Bronchus fibroblast of lung (primary cell): ENCODE measurements at places on chromosomes 1 and 21. TPM values are rescaled to one million over a fixed set of nuclear protein-coding genes. Genes with fewer than 3 reads are reported as not detected.

Gene SELP
- total RNA-seq, result not detected in 2 replicates

Gene SLC35D1
- 8.6 and 10.3 TPM in 2 replicates for total RNA-seq

Gene PPM1J
- total RNA-seq, result 1.5 and 2.5 TPM in 2 replicates

Gene TP73
- not detected in 2 replicates for total RNA-seq

Gene CHTOP
- total RNA-seq, result 40.5 and 43.7 TPM in 2 replicates

Gene KPRP
- not detected in 2 replicates for total RNA-seq

Gene TDRD5
- total RNA-seq, result not detected in 2 replicates

Gene AIDA
- total RNA-seq, result 38.7 and 41.2 TPM in 2 replicates

Gene CD48
- total RNA-seq, result not detected in 2 replicates

Gene KLHDC7A
- not detected in 2 replicates for total RNA-seq

Gene PRAMEF33
- not detected in 2 replicates for total RNA-seq

Gene RWDD3
- total RNA-seq, result 6.8 and 9.9 TPM in 2 replicates

Gene DNM3
- total RNA-seq, result 0.67 and 1.2 TPM in 2 replicates

Gene BRDT
- not detected in 2 replicates for total RNA-seq

Gene TTC22
- not detected in 2 replicates for total RNA-seq

Gene TBX19
- total RNA-seq, result 0.34 and 0.59 TPM in 2 replicates

Gene KCNA3
- 0.17 and 0.45 TPM in 2 replicates for total RNA-seq

Gene TFF3
- not detected in 2 replicates for total RNA-seq

Gene PTGFR
- total RNA-seq, result 7.0 and 9.6 TPM in 2 replicates

Gene EPHB2
- total RNA-seq, result 12.4 and 14.1 TPM in 2 replicates

Gene REN
- 0.15 and 0.67 TPM in 2 replicates for total RNA-seq

Gene U2AF1
- total RNA-seq, result 19.2 and 19.3 TPM in 2 replicates

Gene C1orf167
- total RNA-seq, result 0.45 TPM in 1 of 2 replicates, not detected in the other

Gene RAD54L
- total RNA-seq, result 11.6 and 13.4 TPM in 2 replicates

Gene PGBD5
- under 0.01 TPM in 2 replicates for total RNA-seq

Gene CRYAA
- total RNA-seq, result not detected in 2 replicates

Gene KRTAP21-2
- total RNA-seq, result not detected in 2 replicates

Gene TMEM240
- 3.0 and 4.0 TPM in 2 replicates for total RNA-seq

Gene POGK
- 14.0 and 17.3 TPM in 2 replicates for total RNA-seq

Gene DPYD
- 13.2 and 15.6 TPM in 2 replicates for total RNA-seq

Gene OLIG2
- total RNA-seq, result not detected in 2 replicates

Gene ESPN
- under 0.01 TPM in 1 of 2 replicates, not detected in the other for total RNA-seq

Gene LCE2B
- total RNA-seq, result not detected in 2 replicates

Gene PFDN2
- 69.8 and 92.9 TPM in 2 replicates for total RNA-seq

Gene GATAD2B
- 2.4 and 2.7 TPM in 2 replicates for total RNA-seq

Gene S100A7
- total RNA-seq, result not detected in 2 replicates

Gene TRPM2
- not detected in 2 replicates for total RNA-seq

Gene TAF12
- 29.7 and 32.6 TPM in 2 replicates for total RNA-seq

Gene KMO
- not detected in 2 replicates for total RNA-seq

Gene CNR2
- total RNA-seq, result not detected in 2 replicates

Gene WNT2B
- 0.50 and 0.74 TPM in 2 replicates for total RNA-seq

Gene PAQR7
- 8.1 and 8.9 TPM in 2 replicates for total RNA-seq

Gene NPHS2
- not detected in 2 replicates for total RNA-seq

Gene GPR3
- 0.45 and 1.0 TPM in 2 replicates for total RNA-seq

Gene GCSAML
- total RNA-seq, result not detected in 2 replicates

Gene C4BPA
- total RNA-seq, result not detected in 2 replicates

Gene RIPK4
- under 0.01 TPM in 1 of 2 replicates, not detected in the other for total RNA-seq

Gene RIPPLY3
- not detected in 2 replicates for total RNA-seq

Gene TRIM67
- total RNA-seq, result not detected in 2 replicates

Gene KCNJ6
- total RNA-seq, result under 0.01 TPM in 2 replicates

Gene AVPR1B
- total RNA-seq, result not detected in 2 replicates

Gene ST6GALNAC5
- total RNA-seq, result 0.15 and 0.34 TPM in 2 replicates

Gene HES5
- not detected in 2 replicates for total RNA-seq

Gene NBPF19
- total RNA-seq, result 1.3 and 1.5 TPM in 2 replicates
